ENCODE measurements at places on chromosomes 12 and 14.

DNA sequence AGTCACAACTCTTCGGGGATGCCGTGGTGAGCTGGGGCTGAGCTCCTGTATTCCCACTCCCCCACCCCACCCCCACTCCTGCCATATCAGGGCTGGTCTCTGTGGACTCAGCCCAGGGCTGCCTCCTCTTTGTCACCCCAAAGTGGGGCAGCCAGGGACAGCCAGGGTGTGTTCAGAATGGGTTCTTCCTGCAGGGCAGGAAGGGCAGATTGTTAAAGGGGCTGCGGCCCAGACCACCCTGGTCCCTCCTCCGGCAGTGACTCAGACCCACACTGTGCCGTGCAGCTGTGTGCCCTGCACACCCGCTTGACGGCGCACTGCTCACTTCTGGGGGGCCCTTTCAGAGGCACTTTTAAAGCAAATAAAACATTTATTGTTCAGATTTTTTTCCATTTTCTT lies 9.3 kb downstream of the SLC48A1 start:
- no peak for DNase-seq

GRCh38 chr12:1870998-1871917 lies 47.2 kb downstream of the CACNA2D4 start:
- no peak for DNase-seq

- DNase-seq: no peak
Measured at GRCh38 chr12:127680516-127680915, 586.5 kb upstream of the TMEM132C start.

DNA sequence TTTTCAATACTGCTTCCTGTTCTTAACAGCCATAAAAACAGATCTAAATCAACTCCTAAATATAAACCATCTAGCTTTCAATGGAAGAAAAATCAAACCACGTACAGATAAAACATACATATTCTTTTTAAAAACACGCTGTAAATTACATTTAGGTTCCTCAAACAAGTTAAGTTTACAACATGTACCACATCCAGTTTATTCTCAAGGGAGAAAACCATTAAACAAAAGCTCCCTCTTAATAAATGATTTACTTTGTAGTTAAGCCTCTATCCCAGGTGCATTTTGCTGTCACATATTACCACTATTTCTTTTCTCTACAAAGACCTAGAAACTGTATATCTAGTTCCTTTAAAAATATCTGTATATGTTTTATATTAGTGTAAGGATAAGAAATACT lies 3.1 kb downstream of the NUMB start:
- no peak for DNase-seq

DNA sequence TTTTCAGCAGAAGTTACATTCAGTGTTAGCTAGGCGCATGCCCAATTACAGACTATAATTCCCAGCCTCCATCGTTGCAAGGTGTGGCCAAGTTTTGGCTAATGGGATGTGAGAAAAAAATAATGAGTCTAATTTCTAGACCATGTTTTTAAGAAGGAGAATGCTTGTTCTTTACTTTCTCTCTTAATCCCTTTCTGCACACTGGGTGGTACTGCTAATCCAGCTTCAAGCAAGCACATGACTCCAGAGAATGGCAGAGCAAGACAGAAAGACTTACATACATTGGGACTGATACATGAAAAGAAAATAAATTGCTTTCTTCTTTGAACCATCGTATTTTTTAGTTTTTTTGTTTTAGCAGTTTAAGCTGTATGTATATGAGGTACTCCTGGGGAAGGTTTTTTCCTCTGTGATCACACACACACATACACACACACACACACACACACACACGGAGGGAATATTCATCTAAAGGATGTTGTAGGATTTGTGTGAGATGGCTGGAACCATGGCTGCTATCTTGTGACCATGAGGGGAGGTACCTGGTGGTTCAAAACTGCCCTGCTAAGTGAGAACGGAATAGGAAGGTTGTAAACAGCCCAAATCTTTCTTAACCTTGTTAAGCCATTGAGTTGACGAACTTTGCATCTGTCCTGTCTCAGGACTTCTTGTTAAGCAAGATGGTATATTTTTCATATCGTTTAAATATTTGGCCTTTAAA lies 34.3 kb upstream of the LTA4H start:
- DNase-seq: no peak

DNA sequence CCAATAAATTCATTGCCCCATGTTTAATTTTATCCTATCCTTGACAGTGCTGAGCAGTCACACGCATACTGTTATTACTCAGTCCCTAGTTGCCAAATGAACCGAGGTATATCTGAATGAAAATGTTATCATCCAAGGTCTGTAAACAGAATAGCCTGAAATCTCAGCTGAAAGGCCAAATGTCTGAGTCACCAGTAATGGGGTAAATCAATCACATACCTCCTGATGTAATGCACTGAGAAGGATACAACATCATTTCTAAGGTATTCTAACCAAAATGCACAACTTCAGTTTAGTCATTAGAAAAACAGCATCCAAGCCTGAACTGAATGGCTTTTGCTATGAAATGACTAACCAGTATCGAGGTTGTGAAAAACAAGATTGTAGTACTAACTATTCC lies 228.6 kb downstream of the DPF3 start:
- DNase-seq: peak; percentile 11

DNA sequence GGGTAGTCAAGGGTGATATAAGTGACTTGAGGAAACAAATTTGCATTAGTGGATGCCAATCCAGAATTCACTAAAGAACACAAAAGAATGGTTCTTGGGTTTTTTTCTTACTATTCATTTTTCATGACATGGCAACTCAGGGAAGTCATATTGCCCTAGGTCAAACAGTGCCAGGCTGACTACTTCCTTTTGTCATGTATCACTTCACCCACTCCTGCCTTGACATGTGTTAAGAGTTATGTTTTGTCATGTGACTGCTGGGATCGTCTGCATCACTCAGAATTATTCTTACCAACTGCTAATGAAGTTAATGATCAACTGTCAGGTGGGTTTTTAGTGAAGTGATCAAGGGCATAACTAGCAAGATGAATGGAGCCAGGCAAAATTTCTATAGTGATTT lies 74.2 kb downstream of the PRORP start:
- DNase-seq: no peak

GRCh38 chr14:76872796-76873432 lies 46.7 kb downstream of the LRRC74A start:
- DNase-seq: no peak

Measured in GOT3 (cell line).